ENCODE measurements at places on chromosomes 7 and 10.

DNA sequence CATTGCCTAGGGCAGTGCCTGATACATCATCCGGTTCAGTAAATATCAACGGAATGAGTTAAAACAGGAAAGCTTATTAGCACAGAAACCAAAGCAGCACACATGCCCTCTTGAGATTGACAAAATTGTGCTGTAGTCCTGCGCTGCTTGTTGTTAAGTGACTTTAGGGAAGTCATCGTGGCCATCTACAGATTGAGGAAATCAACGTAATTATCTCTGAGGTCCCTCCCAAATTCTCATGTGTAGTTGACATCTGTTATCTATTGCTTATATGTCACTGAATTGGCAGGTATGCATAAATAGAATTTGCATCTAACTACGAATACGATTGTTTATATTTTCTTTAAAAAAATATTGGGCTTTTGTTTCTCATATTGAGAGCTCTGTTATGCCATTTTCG lies 3.5 kb upstream of the GNB2 start:
- DNase-seq: no peak

DNA sequence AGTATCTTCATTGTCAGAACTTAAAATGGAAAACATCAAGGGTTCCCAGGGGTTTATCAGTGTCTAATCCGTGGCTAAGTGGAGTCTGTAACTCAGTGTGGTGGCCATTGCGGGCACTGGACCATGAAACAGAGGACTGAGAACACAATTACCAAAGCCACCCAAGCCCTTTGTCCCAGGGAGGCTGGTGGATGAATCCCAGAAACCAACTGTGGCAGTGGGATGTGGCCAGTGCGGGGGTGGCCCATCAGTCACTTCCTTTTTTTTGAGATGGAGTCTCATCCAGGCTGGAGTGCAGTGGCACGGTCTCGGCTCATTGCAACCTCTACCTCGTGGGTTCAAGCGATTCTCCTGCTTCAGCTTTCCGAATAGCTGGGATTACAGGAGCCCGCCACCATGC lies 61.8 kb downstream of the TACC2 start:
- DNase-seq: no peak

DNA sequence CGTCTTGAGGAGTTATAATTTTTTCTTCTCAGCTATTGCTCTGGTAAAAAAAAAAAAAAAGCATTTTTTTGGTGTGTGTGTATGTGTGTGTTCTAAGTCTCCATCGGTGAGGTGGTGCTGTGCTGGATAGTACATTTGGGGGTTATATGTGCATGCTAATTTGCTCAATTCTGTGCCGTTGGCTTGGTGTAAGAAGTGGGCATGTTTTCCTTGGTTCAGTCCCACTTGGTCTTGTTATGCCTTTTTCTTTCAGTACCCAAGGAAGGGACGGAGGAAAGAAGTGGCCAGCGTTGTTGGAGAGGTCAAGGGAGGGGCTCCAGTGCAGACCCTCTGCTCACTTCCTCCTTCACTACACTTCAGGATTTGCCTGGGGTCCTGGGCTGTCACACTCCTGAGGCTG lies 20.4 kb downstream of the LRMDA start:
- no peak for DNase-seq

DNA sequence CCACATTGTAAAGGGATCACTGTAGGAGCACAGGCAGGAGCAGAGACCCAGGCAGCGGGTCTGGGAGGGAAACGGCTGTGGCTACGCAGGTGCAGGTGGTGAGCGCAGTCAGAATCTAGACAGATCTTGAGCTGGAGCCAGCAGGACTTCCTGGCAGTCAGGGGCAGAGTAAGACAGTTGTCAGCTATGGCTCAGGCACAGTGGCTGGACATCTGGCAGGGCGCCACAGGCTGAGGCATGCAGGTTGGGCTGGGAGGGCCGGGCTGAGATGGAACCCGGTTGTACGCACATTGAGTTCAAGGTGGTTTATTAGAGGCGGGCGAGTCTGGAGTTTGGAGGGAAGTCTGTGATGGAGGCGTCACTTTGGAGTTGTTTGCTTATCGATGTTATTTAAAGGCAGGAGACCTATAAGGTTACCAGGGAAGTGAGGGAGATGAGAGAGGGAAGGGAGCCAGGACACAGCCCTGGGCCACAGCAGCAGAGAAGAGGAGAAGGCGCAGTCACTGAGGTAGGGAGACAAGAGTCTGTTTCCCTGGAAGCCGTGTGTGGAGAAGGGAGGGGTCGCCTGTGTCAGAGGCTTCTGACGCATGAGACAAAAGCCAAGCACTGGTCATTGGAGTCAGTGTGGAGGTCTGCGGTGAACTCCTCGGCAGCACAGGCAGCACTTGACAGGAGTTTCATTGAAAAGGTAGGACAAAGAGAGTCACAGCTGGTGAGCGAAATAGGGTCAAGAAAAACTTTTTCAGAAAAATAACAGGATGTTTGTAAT lies 73.8 kb downstream of the LANCL2 start:
- DNase-seq: no peak

- no peak for DNase-seq
These were observed 212.8 kb downstream of the PTN start for GRCh38 chr7:137130751-137131158.

- DNase-seq: no peak
These were observed 82.9 kb upstream of the NAMPT start for GRCh38 chr7:106367664-106368063.

GRCh38 chr7:43308913-43309705 lies 196.7 kb downstream of the HECW1 start:
- no peak for DNase-seq

GRCh38 chr7:1562116-1562515 lies 6.1 kb upstream of the TMEM184A start:
- no peak for DNase-seq

GRCh38 chr7:83850941-83851340 lies 202.0 kb upstream of the SEMA3E start:
- no peak for DNase-seq

DNA sequence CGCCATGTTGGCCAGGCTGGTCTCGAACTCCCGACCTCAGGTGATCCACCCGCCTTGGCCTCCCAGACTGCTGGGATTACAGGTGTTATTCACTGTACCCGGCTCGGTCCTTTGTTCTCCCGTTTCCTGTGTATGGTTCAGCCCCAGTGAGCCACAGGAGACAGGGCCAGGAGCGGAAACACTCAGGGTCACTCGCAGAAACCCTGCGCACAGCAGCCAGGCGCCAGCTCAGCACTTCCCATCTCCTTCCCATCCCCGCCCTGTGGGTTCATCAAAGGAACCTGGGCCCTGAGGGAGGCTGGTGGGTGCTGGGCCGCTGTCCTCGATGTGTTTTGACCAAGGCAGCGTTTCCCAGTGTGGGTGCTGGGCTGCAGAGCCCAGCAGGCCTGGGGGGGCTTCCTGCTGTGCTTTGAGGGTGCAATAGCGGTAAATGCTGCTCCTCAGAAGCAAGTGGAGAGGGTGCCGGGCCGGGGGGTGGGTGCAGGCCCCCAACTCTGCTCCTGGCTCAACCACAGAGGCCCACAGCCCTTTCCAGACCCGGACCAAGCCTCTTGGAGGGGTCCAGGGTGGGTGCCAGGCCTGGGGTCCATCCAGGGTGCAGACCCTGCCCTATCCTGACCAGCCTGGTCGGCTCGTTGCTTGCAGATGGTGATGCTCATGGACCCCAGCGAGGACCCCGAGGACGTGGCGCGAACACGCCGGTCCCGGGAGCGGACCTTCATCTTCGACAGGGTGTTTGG lies 15.3 kb upstream of the CHST12 start:
- DNase-seq: no peak

DNA sequence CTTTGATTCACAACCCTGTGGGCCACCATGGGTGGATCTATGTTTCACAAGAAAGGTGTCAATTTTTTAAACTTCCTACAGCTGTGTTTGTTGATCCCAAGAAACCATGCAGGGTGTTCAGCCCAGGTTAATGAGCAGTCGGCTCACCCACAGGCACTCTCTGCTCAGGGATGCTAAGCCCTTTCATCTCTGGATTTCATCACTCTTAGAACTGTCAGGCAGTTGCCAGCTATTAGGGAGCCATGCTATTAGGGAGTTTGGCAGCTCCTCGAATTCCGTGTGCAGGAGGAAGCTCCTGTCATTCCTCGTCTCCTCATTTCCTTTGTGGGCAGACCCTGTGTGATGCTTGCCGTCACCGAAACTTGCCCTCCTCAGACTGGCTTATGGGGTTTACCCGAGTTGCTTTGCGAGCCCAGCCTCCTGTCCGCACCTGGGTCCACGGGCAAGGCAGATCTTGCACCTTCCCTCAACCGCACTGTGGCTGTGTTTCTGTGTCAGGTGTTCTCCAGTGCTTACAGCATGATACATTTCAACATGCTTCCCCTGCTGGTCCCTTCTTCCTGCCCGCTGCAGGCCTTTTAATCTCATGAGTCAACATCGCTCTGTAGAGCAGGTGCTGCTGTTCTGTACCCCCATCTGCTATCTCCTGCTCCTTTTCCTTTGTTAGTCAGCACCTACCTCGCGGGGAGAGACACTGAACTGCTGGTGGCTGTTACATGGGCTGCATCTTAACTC lies 509.8 kb downstream of the SUGCT start:
- DNase-seq: no peak

GRCh38 chr7:94829987-94830386 lies 77.4 kb upstream of the PPP1R9A start:
- DNase-seq: no peak

GRCh38 chr7:88599528-88599927 lies 160.0 kb upstream of the ZNF804B start:
- no peak for DNase-seq

DNA sequence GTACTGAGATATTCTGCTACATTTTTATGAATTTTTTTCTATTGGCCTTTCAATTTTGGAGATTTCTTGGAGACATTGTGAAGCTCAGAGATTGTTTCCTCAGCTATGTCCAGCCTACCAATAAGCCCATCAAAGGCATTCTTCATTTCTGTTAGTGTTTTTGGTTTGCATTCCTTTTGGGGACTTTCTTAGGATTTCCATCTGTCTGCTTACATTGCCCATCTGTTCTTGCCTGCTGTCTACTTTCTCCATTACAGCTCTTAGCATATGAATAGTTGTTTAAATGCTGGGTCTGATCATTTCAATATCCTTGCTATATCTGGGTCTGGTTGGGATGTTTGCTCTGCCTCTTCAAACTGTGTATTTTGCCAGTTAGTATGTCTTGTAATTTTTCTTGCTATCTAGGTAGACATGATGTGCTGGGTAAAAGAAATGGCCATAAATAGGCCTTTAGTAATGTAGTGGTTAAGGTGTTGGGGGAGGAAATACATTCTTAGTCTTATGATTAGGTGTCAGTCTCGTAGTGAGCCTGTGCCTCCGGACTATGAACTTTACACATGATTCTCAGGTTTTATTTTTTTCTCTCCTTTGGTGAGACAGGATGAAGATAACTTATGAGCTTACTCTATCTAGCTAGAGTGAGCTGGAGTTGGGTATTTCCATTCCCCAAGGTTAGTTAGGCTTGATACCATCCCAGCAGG lies 32.6 kb upstream of the NME8 start:
- DNase-seq: no peak

DNA sequence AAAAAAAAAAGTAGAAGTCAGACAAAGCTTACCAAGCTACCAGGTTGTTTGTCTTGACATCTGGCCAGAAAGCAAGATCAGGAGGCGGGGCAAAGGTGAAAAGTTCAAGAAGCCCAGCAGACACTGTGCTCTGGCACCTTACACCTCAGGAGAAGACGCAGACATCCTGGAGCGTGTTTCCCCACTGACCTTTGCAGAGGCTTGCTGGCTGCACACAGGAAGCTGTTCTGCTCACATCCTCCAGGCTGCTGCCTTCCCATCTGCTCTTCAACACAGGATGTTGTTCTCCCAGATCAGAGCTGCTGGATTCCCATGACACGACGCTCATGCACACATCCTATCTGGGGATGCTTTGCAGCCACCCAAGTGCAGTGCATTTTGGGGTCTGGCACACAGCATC lies 174.4 kb upstream of the KIAA1217 start:
- no peak for DNase-seq

DNA sequence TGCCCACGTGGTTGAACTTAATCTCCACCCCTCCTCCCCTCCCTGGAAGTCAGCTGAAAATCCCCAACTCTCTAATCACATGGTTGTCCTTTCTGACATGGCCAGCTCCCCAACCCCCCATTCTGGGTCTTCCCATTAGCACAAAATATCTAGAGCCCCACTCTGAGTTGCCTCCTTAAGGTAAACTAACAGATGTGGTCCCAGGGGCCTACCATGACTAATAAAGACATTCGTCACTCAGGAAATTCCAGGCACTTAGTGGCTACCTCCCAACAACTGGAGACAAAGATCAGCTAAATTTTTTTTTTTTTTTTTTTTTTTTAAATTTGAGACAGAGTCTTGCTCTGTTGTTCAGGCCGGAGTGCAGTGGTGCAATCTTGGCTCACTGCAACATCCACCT lies 21.1 kb downstream of the CCDC126 start:
- DNase-seq: no peak

DNA sequence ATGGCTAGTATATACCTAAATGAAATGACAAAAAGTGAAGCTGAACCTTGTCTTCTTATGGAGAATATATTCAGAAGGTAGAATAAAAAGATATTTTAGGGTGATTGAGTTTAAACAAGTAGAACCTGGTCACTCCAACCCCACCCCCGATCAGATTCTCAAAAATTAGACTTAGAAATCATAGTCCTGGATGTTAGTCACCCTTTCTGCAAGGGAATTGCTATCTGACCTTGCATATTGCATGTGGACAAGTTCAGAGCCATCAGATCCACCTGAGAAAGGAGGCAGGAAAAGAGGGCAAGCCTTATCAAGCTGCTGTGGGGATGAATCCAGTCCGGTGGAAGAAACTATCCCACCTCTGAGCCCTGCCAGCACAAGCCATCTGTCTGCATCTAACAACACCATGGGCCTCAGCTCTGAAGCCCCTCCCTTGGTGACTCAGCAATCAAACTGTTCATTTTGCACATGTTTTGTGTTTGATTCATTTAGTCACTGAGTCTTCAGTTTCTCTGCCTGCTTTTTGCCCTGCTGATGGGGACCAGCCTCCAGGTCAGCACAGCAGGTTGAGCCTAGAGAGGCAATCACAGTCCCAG lies 727.3 kb downstream of the AUTS2 start:
- DNase-seq: no peak

DNA sequence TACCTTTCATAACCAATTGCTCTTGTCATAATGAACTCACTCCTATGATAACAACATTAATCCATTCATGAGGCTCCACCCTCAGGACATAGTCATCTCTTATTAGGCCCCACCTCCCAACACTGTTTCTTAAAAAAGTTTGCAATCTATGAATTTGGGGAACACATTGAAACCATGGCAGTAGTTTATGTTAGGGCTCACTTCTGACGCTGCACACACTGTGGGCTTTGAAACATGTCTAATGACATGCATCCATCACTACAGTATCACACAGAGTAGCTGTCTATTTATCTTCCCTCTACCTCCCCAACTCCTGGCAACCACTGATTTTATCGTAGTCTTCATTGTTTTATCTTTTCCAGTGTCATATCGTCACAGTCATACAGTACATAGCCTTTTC lies 299.8 kb downstream of the GLRX3 start:
- DNase-seq: no peak

Data from liver (tissue), 10 donors.